Right ventricle myocardium inferior (tissue), 1 donor: ENCODE measurements at places on chromosomes 7 and 10. TPM values are rescaled to one million over a fixed set of nuclear protein-coding genes. Genes with fewer than 3 reads are reported as not detected.
A peak's percentile ranks its signal among the peaks of the same experiment; 100 is the strongest.

TRIM50 gene
- 0.32 TPM for total RNA-seq

IL6 gene
- total RNA-seq: 0.60 TPM

CRPPA gene
- total RNA-seq: 7.1 TPM

HSPA12A gene
- total RNA-seq: 20.8 TPM

CLDN4 gene
- not detected for total RNA-seq

CXCL12 gene
- total RNA-seq: 144 TPM

GPC2 gene
- 0.32 TPM for total RNA-seq

DMTF1 gene
- total RNA-seq: 22.1 TPM

TMEM225B gene
- not detected for total RNA-seq

TMUB1 gene
- total RNA-seq: 35.5 TPM

ELFN1 gene
- total RNA-seq: 10.7 TPM

NPFFR1 gene
- total RNA-seq: not detected

FAM237B gene
- total RNA-seq: not detected

DNA sequence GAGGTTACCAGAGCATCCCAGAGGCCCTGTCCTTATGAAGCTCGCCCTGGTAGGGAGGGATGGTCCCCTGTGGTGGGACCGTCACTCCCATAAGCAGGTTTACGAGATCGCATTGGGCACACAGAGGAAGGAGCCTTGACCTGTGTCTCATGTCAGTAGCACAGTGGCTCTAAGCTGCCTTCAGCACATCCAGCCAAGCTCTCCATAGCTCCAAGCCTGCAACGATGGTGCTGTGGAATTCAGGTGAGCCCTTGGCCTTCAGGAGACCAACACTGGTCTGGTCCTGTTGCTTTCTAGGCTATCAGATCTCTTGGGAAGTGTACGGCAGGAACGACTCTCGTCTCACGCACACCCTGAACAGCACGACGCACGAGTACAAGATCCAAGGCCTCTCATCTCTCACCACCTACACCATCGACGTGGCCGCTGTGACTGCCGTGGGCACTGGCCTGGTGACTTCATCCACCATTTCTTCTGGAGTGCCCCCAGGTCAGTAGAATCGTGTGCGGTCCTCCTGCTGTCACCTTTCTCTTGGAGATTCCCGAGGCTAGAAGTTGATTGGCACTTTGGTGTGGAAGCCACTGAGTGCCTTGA lies 605.3 kb upstream of the FOXK1 start:
- DNase-seq: no peak

GRCh38 chr7:90424720-90425119 lies 21.5 kb downstream of the CLDN12 start:
- DNase-seq: no peak

- DNase-seq: no peak
Observed at GRCh38 chr10:71675295-71675970, 44.1 kb downstream of the C10orf105 start.

DNA sequence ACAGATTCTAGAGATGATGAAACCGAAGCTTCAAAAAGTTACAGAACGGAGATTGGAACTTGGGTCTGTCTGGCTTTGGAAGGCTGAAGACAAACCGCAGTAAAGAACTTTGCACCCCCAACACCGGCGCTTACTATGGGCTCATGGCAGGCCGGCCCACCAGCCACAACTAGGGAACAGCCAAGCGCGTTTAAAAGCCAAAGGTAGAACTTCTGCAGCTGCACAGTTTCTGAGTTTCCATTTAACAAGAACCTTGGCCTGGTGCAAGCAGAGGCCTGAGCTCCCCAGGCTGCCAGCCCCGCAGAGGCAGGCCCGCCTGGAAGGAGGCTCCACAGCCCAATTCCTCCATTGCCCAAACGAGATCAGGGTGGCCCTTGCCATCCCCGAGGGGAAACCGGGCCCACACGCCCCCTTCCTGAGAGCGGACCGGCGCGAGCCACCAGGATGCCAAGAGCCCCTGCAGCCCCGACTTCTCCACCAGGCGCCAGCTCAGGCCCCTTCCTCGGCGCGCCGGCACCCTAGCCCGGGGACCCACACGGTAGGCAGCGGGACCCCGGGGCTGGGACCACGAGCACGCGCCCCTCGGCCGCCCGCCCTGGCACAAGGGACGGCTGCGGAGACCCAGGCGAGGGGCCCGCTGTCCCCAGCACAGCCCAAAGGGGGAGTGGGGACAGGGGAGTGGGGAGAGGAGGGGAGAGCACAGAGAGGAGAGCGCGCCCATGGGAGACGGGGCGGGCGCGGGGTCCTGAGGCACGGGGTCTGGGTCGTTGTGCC lies 566 bp downstream of the MAD1L1 start:
- DNase-seq: peak; percentile 70

- no peak for DNase-seq
Observed at GRCh38 chr10:78460204-78460603, 426.5 kb downstream of the RPS24 start.

- no peak for DNase-seq
Observed at GRCh38 chr10:104260775-104261115, 6.1 kb downstream of the GSTO1 start.

DNA sequence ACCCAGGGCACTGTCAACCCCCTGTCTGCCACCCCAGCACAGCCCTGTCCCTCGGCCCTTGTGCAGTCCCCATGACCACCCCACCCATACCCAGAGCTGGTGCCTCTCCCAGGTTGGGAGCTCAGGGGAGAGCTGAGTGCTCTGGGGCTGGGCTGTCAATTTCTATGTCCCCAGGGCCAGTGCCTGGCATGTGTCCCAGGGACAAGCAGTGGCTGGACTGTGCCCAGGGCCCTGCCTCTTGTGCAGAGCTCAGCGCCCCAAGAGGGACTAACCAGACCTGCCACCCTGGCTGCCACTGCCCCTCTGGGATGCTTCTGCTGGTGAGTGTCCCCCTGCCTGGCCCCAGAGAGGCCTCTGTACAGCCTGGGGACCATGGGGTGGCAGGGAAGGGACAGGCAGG lies 29.0 kb upstream of the ZNF862 start:
- peak; percentile 82 for DNase-seq

GRCh38 chr10:22454634-22455033 lies 109.3 kb downstream of the SPAG6 start:
- no peak for DNase-seq

- no peak for DNase-seq
Observed at GRCh38 chr7:52928591-52928990, 106.8 kb upstream of the POM121L12 start.

GRCh38 chr7:20696002-20696605 lies 80.6 kb downstream of the ABCB5 start:
- no peak for DNase-seq

- peak; percentile 68 for DNase-seq
Observed at GRCh38 chr7:28688651-28689050, 269.5 kb downstream of the TRIL start.

- no peak for DNase-seq
Observed at GRCh38 chr10:27568196-27569175, 64.4 kb downstream of the RAB18 start.
